ENCODE measurements at places on chromosomes 12 and 14.
A peak's percentile ranks its signal among the peaks of the same experiment; 100 is the strongest.

GRCh38 chr12:21571046-21571445 is 33.6 kb downstream of the GYS2 start:
- no peak for DNase-seq

DNA sequence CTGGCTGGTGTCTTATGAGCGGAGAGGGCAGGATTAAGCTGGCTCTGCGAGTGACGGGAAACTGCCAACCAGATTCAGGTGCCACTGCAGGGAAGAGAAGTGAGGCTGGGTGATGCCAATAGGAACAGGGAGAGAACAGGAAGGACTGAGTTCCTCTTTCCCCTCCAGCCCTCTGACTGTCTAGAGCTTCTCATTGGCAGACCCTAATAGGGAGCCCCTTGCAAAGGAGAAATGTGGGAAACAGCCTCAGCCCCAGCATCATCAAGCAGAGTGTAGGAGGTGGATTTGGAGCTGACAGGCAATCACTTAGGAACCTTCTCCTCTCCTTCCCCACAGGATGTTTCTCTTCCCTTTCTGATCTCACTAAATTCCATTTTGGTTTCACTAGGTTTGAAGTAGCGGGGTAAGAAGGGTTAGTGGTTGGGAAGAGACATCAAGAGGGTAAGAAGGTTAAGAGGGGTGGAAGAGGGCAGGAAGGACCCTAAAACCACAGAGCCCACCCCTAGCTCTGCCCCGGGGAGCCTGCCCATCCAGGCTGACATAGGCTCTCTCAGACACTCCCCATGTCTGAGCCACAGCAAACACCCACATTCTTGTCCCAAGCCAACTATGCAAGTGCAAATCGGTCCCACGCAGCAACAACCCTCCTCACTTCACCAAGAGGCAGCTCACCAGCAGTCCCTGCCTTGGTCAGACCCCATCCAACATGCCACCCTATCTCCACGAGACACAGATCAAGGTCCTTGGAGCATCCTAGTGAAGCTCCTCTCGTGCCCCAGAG is 111.1 kb downstream of the STAB2 start:
- DNase-seq: no peak

DNA sequence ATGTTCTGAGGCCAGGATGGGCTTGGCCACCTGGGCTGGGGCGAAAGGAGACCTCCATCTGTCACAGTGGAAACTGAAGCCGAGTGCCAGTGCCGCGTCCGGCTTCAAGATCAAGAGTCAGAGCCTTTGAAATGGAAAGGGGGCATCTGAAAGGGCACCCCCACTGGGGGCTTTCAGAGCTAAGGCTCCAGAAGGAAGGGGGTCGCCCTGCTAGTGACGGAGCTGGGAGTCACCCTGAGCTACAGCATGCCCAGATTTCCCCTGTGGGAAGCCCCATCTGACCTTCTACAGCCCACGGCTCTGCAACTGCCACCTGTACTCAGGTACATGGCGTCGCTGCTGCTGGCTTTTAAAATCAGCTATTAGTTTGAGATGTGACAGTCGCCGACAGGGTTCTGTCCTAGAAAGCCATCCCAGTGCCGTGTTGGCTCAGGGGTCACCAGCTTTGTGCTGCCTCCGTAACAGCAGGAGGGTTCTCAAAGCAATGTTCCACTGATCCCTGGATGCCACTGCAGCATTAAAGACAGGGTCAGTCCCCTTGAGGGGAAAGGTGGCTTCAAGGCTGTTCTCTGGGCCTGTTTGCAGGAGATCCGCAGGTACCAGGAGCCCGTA is 31.5 kb downstream of the CCNK start:
- no peak for DNase-seq

GRCh38 chr14:61603736-61604135 is 91.6 kb upstream of the HIF1A start:
- no peak for DNase-seq

GRCh38 chr12:120361506-120362208 is 7.3 kb downstream of the MSI1 start:
- DNase-seq: peak; percentile 90

DNA sequence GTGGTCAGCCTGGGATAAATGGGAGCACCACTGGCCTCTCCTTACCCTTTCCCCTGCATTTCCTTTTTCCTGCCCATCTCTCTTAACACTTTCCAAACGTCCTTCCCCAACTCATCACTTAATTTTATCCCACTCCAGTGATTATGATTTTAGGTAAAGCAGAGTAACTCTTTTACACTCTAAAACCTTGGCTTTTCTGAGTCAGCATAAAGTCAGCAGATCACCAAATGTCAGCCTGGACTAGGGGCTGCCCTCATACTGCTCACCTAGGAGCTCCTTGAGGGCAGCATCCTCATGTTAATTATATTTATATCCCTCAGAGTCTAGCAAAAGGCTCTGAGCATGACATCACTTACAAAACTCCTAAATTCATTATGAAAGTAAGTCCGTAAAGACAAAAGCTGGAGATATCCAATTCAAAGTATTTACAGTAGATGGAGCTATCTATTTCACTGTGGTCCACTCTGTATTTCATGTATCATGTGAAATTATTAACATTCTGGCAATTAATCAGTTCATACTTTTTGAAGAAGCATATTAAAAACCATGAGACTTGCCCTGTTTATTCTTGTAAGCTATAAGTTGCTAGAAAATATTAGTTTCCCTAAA is 17.0 kb upstream of the DICER1 start:
- no peak for DNase-seq

DNA sequence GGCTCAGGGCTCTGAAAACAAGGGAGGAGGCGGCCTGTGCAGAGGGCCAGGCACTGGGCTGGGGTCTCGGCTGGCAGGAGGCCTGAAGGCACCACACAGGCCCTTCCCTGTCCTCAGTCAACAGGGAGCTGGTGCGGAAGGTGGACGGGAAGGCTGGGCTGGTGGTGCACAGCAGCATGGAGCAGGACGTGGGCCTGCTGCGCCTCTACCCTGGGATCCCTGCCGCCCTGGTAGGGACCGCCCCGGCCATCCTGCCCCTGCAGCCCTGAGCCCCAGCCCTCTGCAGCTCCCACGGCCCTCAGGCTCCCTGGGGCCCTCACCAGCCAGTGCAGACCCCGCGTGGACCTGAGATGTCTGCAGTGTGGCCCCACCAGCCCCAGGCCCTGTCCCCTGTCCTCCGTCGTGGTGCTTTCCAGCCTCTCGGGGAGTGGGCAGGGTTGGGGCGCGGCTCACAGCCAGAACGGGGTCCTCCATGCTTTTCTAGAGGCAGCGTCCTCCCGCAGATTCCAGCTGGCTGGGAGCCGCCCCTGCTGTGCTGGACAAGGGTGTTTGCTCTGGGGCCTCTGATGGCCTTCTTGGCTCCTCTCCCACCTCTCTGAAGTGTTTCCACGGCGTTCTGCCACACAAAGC is 18.1 kb downstream of the ASPG start:
- DNase-seq: no peak

GRCh38 chr14:70064136-70064865 is 124.5 kb downstream of the SLC8A3 start:
- no peak for DNase-seq

GRCh38 chr12:132812631-132813305 is 15.9 kb downstream of the GOLGA3 start:
- no peak for DNase-seq

GRCh38 chr14:68564826-68565759 is 227.8 kb downstream of the ZFP36L1 start:
- DNase-seq: no peak

DNA sequence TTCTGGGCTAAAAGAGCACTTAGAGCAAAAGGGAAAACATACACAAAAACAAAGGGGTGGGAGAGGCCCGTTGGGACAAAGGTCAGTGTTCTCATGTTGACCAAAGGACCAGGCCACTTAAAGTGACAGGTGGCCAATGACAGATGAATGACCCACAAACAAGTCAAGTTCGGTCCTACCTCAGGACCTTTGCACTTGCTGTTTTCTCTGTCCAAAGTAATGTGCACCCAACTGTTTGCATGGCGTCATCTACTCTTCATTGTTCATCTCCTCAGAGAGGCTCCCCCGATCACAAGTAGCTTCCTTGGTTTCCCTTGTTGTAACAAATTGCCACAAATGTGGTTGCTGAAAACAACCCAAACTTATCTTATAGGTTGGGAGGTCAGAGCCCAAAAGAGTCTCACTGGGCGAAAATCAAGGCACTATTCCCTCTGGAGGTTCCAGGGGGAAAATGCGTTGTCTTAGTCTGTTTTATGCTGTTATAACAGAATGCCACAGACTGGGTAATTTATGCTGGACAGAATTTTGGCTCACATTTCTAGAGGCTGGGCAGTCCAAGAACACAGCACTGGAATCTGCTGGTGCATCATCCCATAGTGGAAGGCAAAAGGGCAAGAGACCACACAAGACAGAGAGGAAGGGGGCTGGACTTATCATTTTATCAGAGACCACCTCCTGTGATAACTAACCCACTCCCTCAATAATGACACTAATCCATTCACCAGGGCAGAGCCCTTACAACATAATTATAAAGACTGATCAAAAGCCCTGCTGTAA is 23.9 kb downstream of the CLMN start:
- no peak for DNase-seq

DNA sequence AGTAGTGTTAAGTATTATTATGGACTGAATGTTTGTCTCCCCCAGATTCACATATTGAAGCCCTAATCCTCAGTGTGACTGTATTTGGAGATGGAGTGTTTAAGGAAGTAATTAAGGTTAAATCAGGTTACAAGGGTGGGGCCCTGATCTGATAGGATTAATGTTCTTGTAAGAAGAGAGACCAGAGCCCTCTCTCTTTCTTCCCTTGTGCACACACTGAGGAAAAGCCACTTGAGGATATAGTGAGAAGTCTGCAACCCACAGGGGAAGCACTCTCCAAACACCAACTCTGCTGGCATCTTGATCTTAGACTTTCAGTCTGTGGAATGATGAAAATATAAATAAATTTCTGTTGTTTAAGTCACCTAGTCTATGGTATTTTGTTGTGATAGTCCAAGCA is 2.2 kb upstream of the KLRG1 start:
- no peak for DNase-seq

DNA sequence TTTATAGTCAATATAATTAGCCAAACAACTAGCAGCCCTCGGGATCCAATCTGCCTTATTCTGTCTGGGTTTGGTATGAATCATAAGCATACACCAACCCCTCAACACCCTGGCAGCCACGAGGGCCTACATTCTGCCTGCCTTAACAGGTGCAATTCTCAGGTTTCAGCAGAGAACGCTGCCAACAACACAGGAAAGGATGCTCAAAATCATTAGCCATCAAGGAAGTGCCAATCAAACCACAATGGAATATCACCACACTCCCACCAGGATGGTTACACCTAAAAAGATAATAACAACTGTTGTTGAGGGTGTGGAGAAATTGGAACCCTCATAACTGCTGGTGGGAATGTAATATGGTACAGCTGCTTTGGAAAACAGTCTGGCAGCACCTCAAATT is 122.8 kb downstream of the TTC7B start:
- no peak for DNase-seq

DNA sequence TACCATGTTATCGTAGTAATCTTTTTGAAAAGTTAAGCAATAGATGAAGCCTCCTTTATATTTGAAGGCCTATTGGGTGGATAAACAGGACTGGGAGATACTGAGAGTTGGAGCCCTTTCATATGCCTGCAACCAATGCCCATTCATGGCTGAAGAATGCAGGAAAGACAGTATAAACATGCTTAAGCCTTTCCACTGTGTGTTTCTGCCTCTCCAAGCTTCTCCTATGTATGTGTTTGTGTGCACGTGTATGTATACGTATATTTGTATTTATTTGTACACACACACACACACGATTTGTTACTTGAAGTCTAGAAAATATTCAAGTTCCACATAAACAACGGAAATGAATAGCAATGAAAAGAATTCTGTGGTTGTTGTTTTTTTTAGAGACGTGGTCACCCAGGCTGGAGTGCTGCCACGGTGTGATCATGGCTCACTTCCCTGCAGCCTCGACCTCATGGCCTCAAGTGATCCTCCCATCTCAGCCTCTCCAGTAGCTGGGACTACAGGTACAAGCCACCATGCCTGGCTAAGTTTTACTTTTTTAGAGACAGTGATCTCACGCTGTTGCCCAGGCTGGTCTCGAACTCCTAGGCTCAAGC is 1453.5 kb downstream of the AACS start:
- no peak for DNase-seq

GRCh38 chr14:100278702-100279101 is 27.5 kb downstream of the SLC25A29 start:
- DNase-seq: no peak

DNA sequence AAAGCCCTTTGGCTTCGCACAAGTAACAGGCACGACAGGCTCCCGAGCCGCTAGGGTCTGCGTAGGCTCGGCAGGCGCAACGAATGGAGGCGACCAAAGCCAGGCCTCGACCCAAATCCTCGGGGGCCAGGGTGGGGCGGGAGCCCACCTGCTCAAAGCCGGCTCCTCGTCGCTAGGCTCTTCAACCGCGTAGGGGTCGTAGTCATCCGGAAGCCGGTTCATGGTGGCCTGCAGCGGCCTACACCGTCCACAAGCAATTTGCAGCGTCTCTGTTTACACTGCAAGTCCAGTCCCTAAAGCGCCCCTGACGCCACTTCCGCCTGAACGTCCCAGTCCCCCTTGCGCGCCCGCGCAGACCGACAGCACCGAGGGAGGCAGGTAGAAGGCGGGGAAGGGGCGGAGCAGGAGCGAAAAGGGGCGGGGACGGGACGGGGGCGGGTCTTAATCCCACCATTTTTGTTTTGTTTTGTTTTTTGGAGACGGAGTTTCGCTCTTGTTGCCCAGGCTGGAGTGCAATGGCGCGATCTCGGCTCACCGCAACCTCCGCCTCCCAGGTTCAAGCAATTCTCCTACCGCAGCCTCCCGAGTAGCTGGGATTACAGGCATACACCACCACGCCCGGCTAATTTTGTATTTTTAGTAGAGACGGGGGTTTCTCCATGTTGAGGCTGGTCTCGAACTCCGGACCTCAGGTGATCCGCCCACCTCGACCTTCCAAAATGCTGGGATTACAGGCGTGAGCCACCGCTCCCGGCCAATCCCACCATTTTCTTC is at the start of gene EAPP:
EAPP (minus strand) TSS at position 295 of the 774 bp plus-strand sequence; CDS start at position 222, 73 bp downstream.
- DNase-seq: no peak

DNA sequence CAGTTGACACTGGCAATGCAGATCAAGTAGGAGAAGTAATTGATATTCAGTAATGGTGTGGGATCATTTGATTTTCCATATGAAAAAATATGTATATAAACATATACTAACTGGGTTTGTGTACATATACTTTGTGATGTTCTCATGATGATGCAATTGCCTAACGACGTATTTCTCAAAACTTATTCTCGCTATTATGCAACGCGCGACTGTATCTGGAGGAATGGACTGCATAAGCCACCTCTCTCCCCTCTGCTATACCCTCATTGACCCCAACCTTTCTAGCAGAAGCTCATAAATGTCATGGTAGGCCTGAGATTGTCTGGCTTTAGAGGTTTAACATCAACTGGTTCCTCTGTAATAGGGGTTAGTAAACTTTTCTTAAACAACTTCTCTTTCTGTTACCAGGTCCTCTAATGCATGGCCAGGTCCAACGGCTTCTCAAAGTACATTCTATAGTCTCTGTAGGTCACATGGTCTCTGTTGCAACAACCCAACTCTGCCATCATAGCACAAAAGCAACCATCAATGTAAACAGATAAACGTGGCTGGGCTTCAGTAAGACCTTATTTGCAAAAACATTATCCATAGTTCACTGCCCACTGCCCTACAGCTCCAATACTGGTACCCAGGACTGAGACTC is 59.3 kb downstream of the FOXN3 start:
- DNase-seq: no peak
